NCI-H345 (cell line): ENCODE measurements at places on chromosomes 11 and 22.

- DNase-seq = no peak
Observed at GRCh38 chr22:24379536-24379935, 47.9 kb upstream of the ADORA2A start.

DNA sequence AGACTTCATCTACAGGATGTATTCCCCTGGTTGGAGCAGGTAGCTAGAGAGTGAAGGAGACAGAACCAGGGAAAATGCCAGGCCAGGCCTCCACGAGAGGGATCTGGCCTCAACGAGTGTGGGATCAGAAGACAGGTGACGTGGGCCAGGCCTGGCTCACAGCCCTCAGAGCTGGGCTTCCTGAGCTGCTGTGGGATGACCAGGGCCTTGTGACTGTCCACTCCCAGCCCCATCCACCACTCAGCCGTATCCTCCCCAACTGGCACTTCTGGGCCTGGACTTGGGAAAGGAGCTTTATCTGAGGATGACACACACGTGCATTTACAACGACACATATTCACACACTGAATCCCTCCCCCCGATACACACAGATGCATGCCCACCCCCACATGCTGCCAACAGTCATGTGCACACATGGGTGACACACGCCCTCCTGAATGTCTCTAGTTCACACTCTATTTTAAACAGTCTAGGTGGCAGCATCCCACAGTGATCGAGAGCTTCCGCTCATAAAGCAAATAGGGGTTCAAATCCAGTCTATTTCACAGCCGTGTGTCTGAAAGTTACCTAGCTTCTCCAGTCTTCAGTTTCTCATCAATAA is 93.1 kb downstream of the TP53I11 start:
- DNase-seq = no peak

- no peak for DNase-seq
Observed at GRCh38 chr11:87775036-87775435, 400.2 kb downstream of the RAB38 start.

GRCh38 chr11:33387996-33388395 is 130.8 kb downstream of the HIPK3 start:
- DNase-seq = no peak

DNA sequence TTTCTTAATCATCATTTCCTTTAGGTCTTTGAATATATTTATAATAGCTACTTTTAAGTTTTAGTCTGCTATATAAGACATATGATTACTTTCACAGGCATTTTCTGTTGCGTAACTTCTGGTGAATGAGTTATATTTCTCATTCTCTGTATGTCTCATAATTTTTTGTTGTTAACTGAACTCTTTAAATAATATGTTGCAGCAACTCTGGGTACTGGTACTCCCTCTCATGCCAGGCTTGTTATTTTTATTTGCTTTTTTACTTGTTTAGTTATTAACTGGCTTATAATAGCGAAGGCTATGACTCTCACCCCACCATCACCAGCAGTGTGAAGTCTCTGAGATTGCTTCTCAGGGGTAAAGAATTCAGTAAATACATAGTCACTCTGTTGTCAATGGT is 524.2 kb upstream of the CHORDC1 start:
- DNase-seq = no peak

DNA sequence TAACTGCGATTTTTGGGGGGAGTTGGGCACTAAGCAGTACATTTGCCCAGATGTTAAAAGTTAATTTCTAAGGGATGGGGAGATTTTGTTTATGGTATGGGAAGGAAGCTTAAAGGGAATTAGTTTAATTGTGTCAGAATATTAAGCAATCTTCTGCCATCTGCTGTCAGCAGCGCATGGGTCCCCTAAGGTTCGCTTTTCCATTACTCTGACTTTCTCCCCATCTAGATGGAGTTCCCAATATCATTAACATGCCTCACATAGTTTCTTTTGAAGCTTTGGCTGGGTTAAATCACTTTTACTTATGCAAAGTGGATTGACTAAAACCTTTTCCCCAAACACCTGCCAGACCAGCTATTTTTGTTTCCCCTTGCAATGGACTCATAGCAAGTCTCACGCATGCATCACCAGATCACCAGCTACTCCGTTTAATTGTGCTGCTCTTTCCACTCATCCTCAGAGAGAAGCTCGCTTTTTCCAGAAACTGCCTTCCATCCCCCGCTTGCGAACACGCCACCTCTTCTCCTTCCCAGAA is 172.7 kb downstream of the FAT3 start:
- no peak for DNase-seq

GRCh38 chr22:36881504-36882245 is 20.9 kb downstream of the NCF4 start:
- no peak for DNase-seq
